ENCODE measurements at places on chromosomes 12 and 14.

- DNase-seq = no peak
These were observed 135.8 kb downstream of the EML1 start for GRCh38 chr14:99928963-99929362.

DNA sequence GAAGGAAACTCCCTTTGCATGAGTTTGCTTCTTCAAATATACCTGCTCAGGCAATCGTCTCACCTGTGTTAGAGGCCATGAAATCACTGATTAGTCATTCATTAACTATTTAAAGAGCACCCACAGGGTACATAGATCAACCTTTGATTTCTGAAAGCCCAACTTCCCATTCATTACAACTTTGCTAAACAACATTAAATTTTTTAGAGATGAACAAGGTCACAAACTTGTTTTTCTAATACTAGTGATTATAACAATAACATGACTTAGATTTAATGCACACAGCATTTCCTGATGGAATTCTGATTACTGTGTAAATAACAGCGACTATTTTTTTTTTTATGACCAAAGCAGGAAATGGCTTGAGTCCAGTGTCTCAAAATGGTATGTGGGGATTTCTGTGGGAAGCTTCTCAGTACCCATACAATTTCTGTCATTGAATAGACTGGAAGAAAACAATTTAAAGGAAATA, 5.4 kb upstream of the ERO1A start:
- DNase-seq = no peak

GRCh38 chr14:51014086-51014485, 69.8 kb upstream of the PYGL start:
- no peak for DNase-seq

DNA sequence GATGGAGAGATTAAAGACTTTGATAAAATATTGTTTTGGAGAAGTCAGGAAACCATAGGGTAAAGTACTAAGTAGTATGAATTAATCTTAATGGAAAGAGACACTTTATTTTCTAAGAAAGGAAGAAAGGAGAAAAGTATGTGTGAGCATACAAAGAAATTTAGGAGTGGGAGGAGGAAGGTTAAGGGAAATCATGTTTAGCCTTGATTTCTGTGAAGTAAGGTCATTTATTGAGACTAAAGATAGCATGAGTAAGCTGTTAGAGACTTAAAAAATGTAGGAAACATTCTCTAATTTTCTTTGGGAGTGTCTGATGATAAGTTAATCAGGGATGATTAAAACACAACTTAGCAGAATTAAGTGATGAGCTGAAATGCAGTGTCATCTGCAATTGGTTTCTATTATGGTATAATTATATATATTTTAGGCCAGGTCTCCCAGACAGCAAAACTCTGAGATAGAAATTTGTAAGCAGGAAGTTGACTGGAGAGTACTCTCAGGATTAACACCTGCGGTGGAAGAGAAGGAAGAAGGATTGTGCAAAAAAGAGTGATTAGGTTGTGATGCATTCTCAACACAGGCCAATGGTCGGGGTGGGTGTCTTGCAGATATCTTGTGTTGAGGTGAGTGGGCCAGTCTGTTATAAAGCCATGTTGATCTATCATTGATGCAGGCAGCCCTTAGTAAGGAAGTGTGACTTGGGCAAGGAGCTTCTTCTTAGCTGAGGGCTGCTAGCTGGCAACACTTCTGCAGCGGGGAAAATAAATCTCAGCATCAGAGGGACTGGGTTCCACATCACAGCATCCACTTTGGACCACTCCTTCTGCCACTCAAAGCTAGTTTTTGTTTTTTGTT, 256.2 kb downstream of the AEBP2 start:
- no peak for DNase-seq
